Lung (tissue), 17 donors: ENCODE measurements at places on chromosomes 16 and 17. TPM values are rescaled to one million over a fixed set of nuclear protein-coding genes. Genes with fewer than 3 reads are reported as not detected.

The VMO1 gene
- 14.0 TPM for total RNA-seq

The MMP2 gene
- total RNA-seq = 291 TPM

The C17orf50 gene
- total RNA-seq = 0.40 TPM

The TBX4 gene
- 28.7 TPM for total RNA-seq

The TP53TG3 gene
- not detected for total RNA-seq

DNA sequence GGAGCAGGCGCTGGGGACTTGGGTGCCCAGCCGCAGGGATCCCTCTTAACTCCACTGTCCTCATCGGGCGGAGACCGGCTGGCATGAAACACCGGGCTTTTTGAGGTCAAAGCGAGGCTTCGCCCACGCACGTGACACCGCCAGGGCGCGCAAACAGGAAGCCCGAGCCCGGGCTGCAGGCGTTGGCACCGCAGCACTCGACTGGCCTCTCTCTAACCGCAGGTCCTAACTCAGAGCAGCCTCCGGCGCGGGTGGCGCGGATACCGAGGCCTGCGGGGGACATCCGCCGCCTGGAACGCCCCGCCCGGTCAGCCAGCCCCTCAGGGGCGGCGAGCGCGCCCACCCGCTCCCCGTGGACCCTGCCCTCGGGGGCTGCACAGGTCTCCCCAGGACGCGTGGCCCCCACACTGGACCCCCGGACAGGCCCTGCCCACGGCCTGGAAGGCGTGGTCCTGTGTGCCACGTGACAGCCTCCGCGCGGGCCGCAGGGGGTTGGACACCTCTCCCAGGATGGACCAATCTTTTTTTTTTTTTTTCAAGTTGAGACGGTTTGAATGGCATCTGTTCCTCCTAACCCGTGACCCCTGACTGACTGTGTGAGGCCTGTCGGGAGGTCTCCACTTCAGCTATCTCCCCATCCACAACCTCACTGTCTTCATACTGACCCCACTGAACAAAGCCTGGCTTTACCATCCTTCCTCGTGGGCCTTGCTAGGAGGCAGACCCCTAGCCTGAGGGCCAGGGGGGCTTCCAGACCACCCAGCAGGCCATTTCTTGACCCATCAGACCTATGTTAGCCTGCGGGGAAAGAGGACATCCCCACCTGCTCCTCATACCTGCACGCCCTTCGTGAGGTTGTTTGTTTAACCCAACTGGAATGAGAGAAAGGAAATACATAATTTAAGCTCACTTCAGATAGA lies 8.4 kb upstream of the SLC47A2 start:
- peak; percentile 48 for DNase-seq
- no peaks in the 10 kb centered on the region for H3K27me3 ChIP-seq
- H3K4me1 ChIP-seq = peaks cover 29% of the 10 kb centered on the region
- H3K36me3 ChIP-seq = no peaks in the 10 kb centered on the region
- H3K27ac ChIP-seq = peak overlapping the region; percentile 64
- no peak overlapping the region for H3K4me3 ChIP-seq

GRCh38 chr16:84141143-84141670 lies 3.8 kb downstream of the HSDL1 start:
- DNase-seq = no peak
- no peaks in the 10 kb centered on the region for H3K27me3 ChIP-seq
- H3K27ac ChIP-seq = no peak overlapping the region
- no peak overlapping the region for H3K4me3 ChIP-seq
- H3K36me3 ChIP-seq = no peaks in the 10 kb centered on the region

DNA sequence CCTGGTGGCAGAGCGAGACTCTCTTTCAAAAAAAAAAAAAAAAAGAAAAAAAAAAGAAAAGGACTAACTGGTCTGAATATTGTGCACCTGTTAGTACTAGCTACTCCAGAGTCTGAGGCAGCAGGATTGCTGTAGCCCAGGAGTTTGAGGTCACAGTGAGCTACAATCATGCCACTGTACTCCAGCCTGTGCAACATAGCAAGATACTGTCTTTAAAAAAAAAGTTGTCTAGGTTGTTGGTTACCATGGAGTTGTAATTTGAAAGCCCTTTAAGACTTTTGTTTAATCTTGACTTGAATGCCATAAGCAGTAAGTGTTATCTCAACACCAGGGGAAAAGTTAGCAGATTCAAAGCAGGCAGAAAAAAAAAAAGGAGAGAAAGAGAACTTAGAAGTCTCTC lies 10.9 kb upstream of the C16orf54 start:
- H3K36me3 ChIP-seq = no peaks in the 10 kb centered on the region
- no peak overlapping the region for H3K27ac ChIP-seq
- no peak overlapping the region for H3K4me3 ChIP-seq
- DNase-seq = no peak

DNA sequence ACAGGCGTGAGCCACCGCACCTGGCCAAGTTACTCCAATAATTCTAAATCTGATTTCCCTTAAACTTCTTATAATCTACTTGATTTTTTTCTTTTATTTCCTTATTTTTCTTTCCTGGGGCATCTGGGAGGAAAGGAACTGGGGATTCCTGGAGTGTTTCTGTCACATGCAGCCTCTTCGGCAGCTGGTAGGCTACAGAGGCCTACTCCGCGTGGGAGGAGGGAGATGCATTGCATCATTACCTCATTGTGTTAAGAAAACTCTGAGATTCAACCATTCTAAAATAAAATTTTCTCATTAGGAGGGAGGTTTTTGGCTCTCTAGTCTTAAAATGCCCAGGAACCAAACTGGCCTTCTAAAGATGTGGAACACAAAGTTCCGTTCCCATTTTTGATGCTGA lies 64.0 kb downstream of the SOX9 start:
- no peaks in the 10 kb centered on the region for H3K36me3 ChIP-seq
- DNase-seq = no peak
- no peaks in the 10 kb centered on the region for H3K27me3 ChIP-seq
- H3K27ac ChIP-seq = no peak overlapping the region
- H3K4me3 ChIP-seq = no peak overlapping the region

DNA sequence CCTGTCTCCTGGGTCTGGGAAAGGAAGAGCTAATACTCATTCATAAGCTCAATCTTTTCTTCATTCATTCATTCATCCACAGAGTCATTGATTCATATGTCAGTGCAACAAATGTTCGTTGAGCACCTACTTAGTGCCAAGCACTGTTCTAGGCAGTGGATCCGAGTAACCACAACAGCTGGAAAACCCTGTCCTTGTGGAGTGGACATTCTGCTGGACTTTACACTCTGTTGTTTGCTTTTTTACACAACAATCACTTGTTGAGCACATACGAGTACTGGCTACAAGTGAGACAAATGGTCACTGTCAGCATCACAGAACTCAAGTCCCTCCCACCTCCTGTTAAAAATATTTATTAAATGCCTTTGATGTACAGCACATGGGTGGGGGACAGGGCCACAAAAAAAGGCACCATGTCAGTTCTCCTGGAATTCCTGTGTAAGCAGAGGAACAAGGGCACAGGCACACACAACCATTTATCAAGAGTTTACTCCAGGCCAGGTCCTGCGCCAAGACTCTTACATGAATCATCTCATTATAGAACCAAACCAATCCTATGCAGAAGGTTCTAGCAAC lies 46.9 kb downstream of the TEKT5 start:
- H3K27ac ChIP-seq = no peak overlapping the region
- H3K4me1 ChIP-seq = no peaks in the 10 kb centered on the region
- DNase-seq = no peak
- no peak overlapping the region for H3K4me3 ChIP-seq
- no peaks in the 10 kb centered on the region for H3K27me3 ChIP-seq

- H3K36me3 ChIP-seq = peaks cover 13% of the 10 kb centered on the region
- no peak for DNase-seq
- no peak overlapping the region for H3K4me3 ChIP-seq
Measured at GRCh38 chr17:29628644-29629043, 5.9 kb upstream of the CORO6 start.

DNA sequence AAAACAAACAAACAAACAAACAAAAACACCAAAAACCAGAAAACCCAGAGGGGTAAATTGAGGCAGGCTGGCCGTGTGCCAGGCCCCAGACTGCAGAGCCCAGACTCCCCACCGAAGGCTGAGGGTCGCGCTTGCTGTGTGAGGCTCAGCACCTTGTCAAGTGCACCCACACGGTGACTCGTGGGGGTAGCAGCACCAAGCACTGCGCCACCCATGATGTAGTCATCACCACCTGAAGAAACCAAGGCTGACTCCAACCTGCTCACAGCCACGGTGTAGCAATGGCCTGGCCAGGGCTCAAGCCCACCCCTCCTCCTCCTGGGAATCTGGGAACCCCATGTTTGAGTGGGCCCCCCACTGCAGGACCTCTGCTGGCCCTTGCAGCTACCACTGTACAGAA lies 11.9 kb downstream of the MCRIP1 start:
- DNase-seq = no peak
- H3K36me3 ChIP-seq = no peaks in the 10 kb centered on the region
- H3K4me3 ChIP-seq = no peak overlapping the region
- no peaks in the 10 kb centered on the region for H3K4me1 ChIP-seq

GRCh38 chr16:82083710-82084353 lies 48.8 kb downstream of the HSD17B2 start:
- no peaks in the 10 kb centered on the region for H3K4me1 ChIP-seq
- H3K36me3 ChIP-seq = no peaks in the 10 kb centered on the region
- H3K27ac ChIP-seq = no peak overlapping the region
- no peak for DNase-seq
- H3K27me3 ChIP-seq = no peaks in the 10 kb centered on the region
- no peak overlapping the region for H3K4me3 ChIP-seq

DNA sequence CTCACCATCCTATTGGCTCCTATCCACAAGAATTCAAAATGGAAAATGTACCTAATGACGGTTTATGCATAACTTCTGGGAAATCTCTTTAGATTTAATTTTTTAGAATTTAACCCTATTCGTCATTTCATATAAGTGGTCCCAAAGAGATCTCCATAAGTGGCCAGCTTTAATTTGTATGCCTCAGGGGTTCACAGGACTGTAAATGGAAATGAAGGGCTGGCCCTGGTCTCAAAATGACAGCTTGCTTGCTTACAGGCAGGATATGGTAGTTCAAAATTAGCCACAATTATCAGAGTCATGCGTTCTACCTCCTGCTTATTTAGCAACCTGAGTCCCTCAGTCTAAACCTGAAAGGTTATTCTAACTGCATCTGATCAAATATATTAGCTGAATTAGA lies 6.6 kb upstream of the NACA2 start:
- no peak overlapping the region for H3K4me3 ChIP-seq
- H3K4me1 ChIP-seq = no peaks in the 10 kb centered on the region
- no peaks in the 10 kb centered on the region for H3K36me3 ChIP-seq
- H3K27ac ChIP-seq = no peak overlapping the region

DNA sequence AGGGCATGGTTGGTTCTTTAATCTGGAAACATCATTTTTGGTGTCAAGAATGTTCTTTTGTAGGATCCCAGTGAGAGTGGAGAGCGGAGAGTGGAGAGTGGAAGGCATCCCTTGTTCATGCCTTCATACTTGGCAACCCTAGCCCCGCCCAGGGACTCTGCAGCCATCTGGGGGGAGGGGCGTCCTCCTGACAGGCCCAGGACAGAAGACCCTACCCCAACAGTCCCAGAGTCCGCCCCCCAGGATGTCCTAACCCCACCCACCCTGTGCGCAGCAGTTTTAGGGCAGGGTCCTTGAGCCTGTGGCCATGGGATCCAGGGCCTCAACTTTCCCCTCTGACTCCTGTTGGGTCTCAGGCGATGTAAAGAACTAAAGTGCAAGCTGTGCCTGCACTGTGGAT lies 4.5 kb downstream of the SLC26A11 start:
- peaks cover 4% of the 10 kb centered on the region for H3K36me3 ChIP-seq
- H3K27ac ChIP-seq = no peak overlapping the region
- no peaks in the 10 kb centered on the region for H3K27me3 ChIP-seq
- no peak overlapping the region for H3K4me3 ChIP-seq

- H3K27ac ChIP-seq = no peak overlapping the region
- peaks cover 5% of the 10 kb centered on the region for H3K4me1 ChIP-seq
- no peak for DNase-seq
- no peaks in the 10 kb centered on the region for H3K36me3 ChIP-seq
- H3K27me3 ChIP-seq = no peaks in the 10 kb centered on the region
Measured at GRCh38 chr17:1124896-1125787, 54.6 kb downstream of the ABR start.

DNA sequence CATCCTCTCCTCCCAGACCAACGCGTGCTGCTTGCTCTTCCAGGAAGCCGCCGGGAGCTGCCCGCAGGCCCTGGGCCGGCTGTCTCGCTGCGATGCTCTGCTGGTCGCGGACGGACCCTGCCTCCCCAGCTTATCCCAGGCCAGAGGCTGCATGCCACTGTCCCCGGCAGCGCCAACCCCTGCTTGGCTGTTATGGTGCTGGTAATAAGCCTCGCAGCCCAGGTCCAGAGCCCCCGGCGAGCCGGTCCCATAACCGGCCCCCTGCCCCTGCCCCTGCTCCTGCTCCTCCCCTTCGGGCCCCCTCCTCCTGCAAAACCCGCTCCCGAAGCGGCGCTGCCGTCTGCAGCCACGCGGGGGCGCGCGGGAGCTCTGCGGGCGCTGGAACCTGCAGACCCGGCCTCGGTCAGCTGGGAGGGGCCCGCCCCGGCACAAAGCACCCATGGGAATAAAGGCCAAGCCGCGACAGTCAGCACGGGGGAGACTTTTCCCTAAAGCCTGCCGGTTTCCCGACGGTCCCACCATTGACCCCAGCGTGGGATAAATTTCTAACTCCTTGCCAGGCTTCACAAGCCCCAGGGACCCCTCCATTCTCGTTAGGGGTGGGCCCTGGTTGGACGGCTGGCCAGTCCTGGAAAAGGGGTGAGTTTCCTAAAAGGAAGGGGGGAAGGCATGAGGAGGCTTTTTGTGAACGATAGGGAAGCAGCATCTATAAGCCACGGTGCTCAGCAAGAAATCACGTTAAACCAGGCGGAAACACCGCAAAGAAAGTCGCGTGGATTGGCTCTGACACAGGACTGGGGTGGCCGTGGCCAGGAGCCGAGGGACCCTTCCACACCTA lies 11.2 kb downstream of the ENPP7 start:
- no peak overlapping the region for H3K4me3 ChIP-seq
- H3K4me1 ChIP-seq = no peaks in the 10 kb centered on the region
- no peaks in the 10 kb centered on the region for H3K36me3 ChIP-seq
- peak; percentile 68 for DNase-seq
- no peak overlapping the region for H3K27ac ChIP-seq
- peaks cover 17% of the 10 kb centered on the region for H3K27me3 ChIP-seq

DNA sequence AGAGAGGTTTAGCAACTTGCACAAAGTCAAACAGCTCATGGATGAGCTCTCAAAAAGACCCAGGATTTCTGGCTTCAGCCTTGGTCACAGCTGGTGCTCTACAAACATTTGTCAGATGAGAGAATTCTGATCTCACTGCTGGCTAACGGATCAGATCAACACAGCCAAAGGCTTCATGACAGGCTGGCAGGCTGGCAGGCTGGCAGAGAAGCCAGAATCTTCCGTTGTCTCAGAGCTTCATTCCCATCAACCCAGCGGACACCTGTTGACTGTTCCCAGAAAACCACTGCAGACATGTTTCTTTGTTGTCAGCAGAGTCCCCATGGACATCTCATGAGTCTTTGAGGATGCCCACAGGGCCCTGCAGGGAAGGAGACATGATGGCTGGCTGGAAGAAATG lies 303.8 kb upstream of the ASIC2 start:
- no peaks in the 10 kb centered on the region for H3K36me3 ChIP-seq
- H3K4me3 ChIP-seq = no peak overlapping the region
- no peaks in the 10 kb centered on the region for H3K27me3 ChIP-seq
